M059J (cell line): ENCODE measurements at places on chromosomes 13 and 19. TPM values are rescaled to one million over a fixed set of nuclear protein-coding genes. Genes with fewer than 3 reads are reported as not detected.

Gene ZNF112
- total RNA-seq: 3.2 and 7.0 TPM in 2 replicates

Gene ANKRD24
- 0.12 and 0.20 TPM in 2 replicates for total RNA-seq

Gene MADCAM1
- total RNA-seq: not detected in 2 replicates

Gene PRTN3
- total RNA-seq: not detected in 2 replicates

Gene SLC25A41
- total RNA-seq: not detected in 2 replicates

DNA sequence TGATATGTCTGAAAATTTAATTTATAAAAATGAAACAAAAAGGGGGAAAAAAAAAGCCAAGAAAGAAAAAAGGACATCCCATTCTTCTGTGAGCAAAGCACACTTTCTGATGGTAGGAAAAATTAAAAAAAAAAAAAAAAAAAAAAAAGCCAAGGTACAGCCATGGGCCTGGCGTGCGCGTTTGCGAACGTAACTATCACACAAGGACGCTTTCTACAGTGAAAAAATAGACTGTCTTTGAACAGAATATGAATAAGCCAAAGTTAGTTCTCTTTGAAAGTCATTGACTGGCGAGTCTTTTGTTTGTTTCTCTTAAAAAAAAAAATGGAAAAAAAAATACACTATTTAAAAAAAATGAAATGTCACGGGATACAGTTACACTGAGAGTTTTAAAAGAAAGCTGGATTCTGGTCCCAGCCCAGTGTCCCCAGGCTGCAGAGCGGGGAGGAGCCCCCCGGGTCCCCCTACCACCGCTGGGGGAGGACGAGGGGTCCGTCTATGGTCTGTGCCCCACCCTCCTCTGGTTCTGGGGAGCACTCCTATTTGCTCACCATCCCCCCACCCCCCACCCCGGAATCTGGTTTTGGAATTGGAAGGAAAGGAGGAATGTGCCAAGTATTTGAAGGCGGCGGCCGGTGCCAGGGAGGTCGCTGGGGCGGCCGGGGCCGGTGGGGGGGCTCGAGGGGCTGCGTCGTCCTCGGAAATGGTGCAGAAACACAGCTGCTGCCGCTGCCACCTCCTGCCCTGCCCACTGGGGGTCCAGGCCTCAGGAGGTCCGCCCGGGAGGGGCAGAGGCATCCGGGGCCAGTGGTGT is 134.5 kb downstream of the PTPRS start:
- DNase-seq: no peak

DNA sequence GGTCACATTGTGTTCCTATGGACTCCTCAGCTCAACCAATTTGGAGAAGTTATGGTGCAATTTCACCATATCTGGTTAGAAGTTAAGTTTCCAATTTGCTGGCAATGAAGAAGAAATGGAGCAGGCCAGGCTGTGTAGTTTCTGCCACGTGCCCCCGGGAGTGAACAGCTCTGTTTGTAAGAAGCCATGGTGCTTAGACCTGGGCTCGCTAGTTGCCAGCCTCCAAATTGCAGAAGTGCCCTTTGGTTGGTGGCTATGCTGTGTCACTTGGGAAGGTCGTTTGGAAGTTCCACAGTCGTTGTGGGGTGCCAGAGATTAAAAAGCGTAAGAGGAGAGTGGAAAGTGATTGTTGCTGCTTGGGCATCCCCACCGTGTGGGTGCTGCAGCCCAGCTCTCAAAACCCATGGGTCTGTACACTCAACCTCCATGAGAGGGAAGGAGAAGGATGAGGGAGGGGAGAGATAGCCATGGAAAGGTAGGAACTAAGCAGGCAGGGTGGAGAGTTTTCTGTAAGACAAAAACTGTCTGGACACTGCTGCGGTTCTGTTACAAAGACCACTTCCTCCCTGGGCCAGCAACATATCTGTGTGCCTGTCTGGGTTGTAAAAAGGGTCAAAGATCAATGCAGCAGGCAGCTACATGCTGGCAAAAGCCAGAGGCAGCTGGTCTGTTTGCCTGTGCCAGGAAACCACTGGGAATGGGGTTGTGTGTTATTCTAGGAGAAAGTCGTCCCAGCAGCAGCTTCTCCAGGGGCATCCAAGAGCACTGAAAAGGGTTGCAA is 10.8 kb downstream of the ALOX5AP start:
- DNase-seq: peak; percentile 23

GRCh38 chr13:75554981-75555380 is 5.4 kb downstream of the UCHL3 start:
- no peak for DNase-seq

DNA sequence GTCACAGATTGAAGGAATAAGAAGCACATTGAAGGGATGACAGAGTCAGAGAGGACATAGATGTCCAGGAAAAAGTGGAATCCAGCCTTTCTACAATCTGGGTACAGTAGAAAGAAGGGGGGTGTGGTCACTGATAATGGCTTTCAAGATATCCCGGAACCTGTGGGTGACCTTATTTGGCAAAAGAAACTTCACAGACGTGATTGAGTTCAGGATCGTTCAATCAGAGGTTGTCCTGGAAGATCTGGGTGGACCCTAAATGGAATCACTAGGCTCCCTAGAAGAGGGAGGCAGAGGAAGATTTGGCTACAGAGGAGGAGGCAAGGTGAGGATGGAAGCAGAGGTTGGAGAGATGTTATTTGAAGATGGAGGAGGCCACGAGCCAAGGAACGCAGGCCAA is 13.0 kb upstream of the SYCN start:
- DNase-seq: no peak

- DNase-seq: peak; percentile 93
Observed at GRCh38 chr13:75365724-75366173, 116.2 kb downstream of the TBC1D4 start.

DNA sequence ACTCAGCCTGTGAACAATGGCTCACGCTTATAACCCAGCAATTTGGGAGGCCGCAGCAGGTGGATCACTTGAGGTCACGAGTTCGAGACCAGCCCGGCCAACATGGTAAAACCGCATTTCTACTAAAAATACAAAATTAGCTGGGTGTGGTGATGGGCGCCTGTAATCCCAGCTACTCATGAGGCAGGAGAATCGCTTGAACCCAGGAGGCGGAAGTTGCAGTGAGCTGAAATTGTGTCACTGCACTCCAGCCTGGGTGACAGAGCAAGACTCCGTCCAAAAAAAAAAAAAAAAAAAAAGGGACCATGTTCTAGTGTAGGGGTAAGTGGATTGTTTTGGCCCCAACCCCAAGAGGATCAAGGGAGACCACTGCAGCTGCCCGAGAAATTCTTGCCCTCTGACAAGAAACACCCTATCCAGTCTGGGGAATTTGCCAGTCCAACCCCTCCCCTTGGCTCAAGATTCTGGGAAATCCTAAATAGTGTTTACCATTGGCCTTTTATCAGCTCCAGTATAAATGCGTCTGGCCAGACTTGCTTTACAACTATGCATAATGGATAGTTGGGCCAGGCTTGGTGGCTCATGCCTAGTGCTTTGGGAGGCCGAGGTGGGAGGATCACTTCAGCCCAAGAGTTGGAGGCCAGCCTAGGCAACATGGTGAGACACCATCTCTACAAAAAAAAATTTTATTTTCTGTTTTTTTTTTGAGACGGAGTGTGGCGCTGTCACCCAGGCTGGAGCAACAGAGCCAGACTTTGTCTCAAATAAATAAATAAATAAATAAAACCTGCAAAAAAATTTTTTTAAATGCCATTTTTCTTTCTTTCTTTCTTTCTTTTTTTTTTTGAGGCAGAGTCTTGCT is 5.1 kb upstream of the DHDH start:
- DNase-seq: no peak
